Head of caudate nucleus (tissue), 42 donors: ENCODE measurements at places on chromosomes 1 and 21.

- DNase-seq = no peak
Measured at GRCh38 chr21:34348890-34349519, 14.8 kb upstream of the KCNE2 start.

- DNase-seq = no peak
Measured at GRCh38 chr1:247435030-247435758, 19.2 kb downstream of the NLRP3 start.

GRCh38 chr1:175443332-175443731 lies 250.8 kb upstream of the KIAA0040 start:
- DNase-seq = no peak

DNA sequence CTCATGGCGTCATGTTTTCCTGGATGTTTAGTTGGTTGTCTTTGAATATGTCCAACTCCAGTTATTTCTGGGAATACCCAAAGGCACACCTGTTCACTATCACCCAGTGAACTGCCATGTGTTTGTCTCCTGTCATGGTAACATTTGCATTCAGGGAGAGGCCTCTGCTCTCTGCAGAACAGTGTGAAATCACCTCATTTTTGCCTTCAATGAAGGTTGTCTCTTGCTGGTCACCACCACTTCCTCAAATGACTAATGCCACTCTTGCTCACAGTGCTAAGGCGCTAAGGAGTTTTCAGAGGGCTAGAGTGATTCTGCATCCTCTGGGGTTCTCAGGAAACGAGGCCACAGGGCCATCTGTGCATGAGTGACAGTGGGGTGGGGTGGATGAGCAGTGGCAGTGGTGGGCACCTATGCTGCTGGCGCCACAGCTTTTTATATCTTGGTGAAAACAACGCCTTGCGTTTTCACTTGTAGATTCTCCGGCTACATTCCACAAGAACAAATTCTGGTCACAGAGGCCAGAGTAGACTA lies 60.0 kb upstream of the ATP5PO start:
- DNase-seq = no peak

- no peak for DNase-seq
Measured at GRCh38 chr1:8457760-8458381, 140.0 kb downstream of the SLC45A1 start.

GRCh38 chr1:78122389-78122788 lies 76.6 kb downstream of the GIPC2 start:
- no peak for DNase-seq

- no peak for DNase-seq
Measured at GRCh38 chr1:164774819-164775654, 216.1 kb downstream of the PBX1 start.

GRCh38 chr1:210250665-210250997 lies 18.0 kb downstream of the SERTAD4 start:
- peak; percentile 88 for DNase-seq

GRCh38 chr1:64469116-64469976 lies 583 bp upstream of the CACHD1 start:
- DNase-seq = no peak

- DNase-seq = no peak
Measured at GRCh38 chr1:26161415-26162219, 2.7 kb downstream of the FAM110D start.

DNA sequence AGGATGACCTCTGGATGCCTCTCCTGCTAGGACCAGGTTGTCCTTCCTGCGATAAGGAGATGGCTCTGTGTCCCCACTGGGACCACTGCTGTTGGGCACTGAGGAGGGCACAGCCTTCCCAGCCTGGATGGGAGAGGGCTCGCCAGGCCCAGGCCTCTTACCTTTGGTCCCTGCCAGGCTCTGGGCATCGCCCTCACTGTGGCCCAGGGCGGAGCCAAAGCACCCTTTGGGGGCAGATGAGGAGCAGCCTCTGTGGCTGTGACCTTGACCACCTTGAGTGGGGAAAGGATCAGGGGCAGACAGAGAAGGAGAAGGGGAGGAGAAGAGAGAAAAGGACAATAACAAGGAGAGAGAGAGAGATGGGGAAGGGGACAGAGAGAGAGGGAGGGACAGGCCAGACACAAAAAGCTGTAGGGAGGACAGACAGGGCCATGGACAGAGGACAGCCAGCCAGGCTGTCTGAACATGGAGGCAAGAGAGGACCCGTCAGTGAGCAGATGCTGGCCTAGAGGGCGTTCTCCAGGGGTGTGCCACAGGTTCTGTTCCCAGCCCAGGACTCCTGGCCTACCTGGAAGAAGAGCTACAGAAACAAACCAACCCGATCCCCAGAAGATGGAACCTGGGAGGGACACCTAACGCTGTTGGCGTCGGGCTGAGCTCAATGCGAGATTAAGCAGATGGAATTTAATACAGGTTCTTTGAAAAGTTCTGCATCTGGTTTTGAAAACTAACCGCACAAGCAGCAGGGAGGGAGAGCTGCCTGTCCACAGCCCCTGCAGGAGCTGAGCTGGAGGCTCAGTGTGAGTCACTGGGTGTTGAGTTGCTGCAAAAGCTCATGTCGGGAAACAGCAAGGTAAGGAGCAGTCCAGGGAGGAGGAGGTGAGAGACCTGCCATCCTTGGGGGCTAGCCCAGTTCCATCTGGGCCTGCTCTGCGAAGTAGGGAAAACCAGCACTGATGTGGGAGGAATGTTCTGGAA lies 262.1 kb downstream of the PTPRU start:
- no peak for DNase-seq

- no peak for DNase-seq
Measured at GRCh38 chr1:154755858-154756730, 114.0 kb downstream of the KCNN3 start.
